Cerebellar nuclear complex (tissue), 1 donor: ENCODE measurements at places on chromosomes 2 and 18.

DNA sequence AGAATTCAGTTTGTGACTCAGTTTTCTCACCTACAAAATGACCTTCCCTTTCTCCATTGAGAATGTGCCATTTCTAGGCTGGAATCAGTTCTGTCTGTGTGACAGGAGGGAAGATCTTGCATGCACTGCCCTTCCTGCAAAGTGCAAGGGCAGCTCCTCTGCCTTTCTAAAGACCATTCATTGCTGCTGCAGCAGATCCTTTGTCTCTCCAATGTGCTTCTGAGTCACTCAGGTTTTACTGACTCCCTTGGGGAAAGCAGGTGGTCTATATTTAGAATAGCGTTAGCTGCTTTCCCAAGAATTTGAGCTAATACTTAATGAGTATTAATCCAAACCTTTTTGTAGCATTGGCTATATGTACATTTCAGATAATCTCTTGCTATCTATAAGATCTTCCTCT is 62.5 kb downstream of the DAW1 start:
- no peak for DNase-seq

GRCh38 chr2:75310876-75311275 is 111.6 kb upstream of the TACR1 start:
- DNase-seq: no peak

- no peak for DNase-seq
Observed at GRCh38 chr18:49853011-49853410, 39.7 kb upstream of the ACAA2 start.

- no peak for DNase-seq
Observed at GRCh38 chr18:24219561-24220317, 80.9 kb downstream of the CABYR start.

DNA sequence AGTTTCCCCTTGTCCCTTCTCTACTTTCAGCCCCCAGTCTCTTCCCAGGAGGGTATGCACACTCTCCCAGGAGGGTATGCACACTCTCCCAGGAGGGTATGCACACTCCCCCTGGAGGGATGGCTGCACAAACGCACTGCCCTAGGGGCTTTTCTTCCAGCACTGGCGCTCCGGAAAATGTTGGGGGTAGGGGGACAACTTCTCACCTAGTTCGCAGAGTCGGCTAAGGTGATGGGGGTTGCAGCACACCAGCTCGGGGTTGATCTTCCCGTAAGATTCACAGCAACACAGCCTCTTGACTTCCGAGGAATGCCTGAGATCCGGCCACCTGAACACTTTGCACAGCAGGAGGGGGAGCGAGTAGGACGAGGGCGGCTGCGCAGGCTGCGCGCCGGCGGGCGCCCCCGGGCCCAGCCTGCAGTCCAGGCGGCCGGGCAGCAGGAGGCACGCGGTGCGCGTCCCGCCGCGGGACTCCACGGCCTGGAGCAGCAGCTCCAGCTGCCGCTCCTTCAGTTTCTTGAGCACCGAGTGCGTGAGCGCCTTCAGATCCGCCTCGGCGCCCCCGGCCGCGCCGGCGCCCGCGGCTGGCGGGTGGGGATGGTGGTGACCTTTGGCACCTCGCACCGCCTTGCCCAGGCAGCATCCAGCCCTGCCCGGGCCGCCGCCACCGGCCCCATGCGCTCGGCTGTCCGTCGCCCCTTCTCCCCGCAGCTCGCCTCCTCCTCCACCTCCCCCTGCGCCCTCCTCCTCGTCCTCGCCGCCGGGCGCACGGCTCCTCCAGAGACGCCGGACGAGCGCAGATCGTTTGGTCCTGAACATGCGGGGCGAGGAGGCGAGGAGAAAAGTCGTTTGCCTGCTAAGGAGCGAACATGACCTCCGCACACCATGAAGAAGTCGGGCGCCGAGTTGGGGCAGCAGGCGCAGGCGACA is 894 bp downstream of the SMAD7 start:
- no peak for DNase-seq

GRCh38 chr18:10421859-10422258 is 32.6 kb upstream of the APCDD1 start:
- no peak for DNase-seq

DNA sequence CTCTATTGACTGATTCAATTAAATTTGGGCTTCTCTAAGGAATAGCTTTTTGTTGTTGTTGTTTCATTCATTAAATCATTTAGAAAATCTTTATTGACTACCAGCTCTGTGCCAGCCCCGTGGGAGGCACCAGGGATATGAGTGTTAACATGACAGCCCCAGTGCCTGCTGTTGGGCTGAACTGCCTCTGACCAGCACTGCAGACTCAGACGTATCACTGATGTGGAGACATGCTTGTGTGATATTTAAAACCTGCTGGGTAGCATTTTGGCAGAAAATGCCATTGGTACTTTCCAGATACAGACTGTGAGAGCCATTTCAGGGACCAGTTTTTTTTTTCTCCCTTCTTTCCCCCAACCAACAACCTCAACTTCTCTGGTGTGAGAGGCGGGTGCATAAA is 38.6 kb upstream of the KCNF1 start:
- no peak for DNase-seq

DNA sequence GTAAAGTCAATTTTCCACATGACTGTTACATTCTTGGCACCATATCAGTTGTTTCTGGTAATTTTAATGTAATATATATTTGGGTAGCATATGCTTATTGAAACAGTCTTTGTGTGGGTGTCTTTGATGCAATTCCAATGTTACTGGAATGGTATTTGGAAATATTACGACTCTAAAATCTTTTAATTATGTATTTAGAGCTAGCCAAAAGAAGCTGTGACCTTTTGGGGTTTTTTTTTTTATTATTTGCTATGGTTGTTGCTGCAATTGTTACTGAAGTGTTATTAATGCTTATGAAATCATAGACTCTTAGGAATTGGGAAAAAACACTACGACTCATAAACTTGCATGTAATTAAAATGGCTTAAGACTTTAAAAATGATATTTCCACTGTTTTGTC is 95.9 kb downstream of the AOX1 start:
- no peak for DNase-seq

GRCh38 chr2:41735476-41735875 is 312.3 kb upstream of the PKDCC start:
- DNase-seq: no peak

DNA sequence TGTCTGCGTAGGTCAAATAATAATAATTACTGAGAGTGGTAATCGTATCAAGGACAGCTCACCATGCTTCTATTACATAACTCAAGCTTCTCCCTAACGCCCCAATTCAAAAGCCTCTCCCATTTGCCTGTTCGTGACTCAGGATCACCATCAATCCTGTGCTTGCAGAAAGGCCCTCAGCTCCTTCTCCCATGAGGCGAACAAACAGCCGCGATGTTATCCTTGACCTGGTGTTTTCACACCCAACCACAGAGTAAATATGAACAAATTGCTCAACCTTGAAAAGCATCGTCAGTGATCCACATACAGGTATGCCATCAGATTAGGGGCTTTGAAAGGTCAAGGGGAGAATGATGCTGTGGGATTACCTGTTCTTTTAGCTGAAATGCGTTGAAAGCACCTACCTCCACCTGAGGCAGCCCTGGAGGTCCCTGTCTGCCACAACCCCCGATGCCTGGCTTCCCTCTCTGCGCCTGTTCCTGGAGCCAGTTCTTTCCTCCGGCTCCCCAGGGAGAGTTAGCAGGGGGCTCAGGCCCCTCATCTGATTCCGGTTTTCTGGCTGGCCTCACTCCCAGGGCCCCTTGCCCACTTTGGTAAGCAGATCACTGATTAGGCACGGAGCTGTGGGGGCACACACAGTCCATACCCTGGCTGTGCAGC is 39.1 kb upstream of the ODC1 start:
- DNase-seq: no peak

- no peak for DNase-seq
Observed at GRCh38 chr2:241252778-241253475, 62.5 kb downstream of the HDLBP start.

- no peak for DNase-seq
Observed at GRCh38 chr18:54031243-54031642, 193.2 kb downstream of the MBD2 start.

- DNase-seq: no peak
Observed at GRCh38 chr2:54589340-54590215, 133.5 kb downstream of the SPTBN1 start.
